ENCODE measurements at places on chromosomes 16 and 17.

GRCh38 chr17:79947351-79948031, 88.2 kb downstream of the TBC1D16 start:
- DNase-seq = no peak

- DNase-seq = no peak
Measured at GRCh38 chr16:5070431-5071186, 1.0 kb upstream of the ALG1 start.

GRCh38 chr17:51419476-51419875, 159.1 kb downstream of the UTP18 start:
- DNase-seq = no peak

GRCh38 chr16:74695450-74696422, 4.9 kb downstream of the MLKL start:
- DNase-seq = peak; percentile 61

DNA sequence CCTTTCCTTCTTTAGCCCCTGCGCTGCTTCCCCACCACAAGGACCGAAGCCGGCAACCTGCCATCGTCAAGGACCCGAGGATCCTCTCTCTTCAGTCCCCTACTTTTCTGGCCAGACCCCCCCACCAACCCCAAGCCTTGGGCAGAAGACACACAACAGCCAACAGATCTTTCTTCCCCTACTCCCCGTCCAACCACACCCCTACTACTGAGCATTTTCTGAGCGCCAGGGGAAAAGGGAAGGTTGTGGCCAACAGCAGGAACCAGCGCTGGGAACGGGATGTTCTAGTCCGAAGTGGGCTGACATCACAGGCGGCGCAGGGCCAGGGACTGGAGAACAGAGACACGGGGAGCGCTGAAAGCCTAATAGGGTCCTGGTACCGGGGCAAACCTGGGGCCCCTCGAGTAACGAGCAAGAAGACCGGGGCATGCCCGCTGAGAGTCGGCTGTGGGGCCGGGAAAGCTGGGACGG, 528 bp downstream of the PER1 start:
- no peak for DNase-seq

- no peak for DNase-seq
Measured at GRCh38 chr17:71334048-71334751, 786.6 kb upstream of the SOX9 start.

GRCh38 chr17:79842136-79842655, 3.0 kb upstream of the CBX4 start:
- no peak for DNase-seq

DNA sequence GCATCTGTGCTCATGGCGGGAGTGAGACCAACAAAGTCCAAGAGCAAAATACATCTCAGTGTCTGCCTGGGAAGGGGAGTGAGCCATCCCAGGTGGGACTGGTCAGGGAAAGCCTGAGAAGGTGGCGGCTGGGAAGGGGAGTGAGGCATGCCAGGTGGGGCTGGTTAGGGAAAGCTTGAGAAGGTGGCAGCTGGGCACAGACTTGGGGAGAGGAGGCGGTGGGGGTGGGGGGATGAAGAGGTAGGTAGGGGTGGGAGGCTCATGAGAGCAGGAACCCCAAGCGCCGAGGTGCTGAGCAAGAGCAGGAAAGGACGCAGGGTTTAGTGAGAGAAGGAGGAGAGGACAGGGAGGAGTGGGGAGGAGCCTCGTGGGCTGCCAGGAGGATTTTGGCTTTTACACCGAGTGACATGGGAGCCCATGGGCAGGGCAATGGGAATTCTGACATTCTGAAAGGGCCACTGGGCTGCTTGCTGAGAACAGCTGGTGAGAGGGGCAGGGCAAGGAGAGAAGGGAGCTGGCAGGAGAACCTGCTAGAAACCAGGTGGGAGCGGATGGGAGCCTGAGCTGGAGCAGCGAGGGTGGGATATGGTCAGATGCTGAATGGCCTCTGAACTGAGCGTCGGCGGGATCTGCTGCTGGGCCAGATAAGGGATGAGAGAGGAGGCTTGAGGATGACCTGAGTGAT, 256.1 kb upstream of the RPL38 start:
- no peak for DNase-seq

DNA sequence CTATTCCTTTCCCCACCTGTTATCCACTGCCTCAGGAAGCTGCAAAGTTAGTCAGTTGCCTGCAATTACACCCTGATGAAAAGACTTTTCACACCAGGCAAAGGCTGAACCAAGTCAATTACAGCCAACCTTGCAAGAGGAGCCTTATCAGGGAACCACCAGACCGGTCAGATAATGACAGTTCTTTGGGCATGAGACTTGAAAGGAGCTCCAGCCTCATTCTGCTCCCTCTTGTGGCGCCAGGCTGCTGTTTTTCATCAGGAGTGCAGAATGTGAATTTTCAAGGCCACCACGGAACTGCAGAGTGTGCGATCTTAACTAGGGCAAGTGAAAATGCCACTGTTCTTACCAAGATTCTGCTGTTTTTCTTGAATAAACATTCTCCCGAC, 22.5 kb downstream of the DNAI2 start:
- peak; percentile 13 for DNase-seq

GRCh38 chr16:4862639-4863038, 15.4 kb downstream of the UBN1 start:
- no peak for DNase-seq

DNA sequence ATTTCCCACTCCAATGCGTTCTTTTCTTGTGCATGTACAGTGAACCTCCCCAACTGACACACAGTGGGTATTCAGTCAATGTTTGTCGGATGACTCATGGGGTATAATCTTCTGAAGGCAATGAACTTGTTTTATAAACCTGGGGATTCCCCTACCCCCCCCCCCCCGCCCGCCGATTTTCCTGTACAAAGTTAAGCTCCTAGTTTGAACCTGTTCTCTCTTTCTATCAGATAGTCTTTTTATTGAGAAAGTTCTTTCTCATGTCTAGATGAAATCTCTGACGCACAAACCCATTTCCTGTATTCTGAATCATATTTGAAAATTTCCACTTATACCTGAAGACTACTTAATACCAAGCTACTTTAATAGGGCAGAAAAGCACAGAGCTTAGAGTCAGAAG, 338.3 kb downstream of the CA10 start:
- no peak for DNase-seq

DNA sequence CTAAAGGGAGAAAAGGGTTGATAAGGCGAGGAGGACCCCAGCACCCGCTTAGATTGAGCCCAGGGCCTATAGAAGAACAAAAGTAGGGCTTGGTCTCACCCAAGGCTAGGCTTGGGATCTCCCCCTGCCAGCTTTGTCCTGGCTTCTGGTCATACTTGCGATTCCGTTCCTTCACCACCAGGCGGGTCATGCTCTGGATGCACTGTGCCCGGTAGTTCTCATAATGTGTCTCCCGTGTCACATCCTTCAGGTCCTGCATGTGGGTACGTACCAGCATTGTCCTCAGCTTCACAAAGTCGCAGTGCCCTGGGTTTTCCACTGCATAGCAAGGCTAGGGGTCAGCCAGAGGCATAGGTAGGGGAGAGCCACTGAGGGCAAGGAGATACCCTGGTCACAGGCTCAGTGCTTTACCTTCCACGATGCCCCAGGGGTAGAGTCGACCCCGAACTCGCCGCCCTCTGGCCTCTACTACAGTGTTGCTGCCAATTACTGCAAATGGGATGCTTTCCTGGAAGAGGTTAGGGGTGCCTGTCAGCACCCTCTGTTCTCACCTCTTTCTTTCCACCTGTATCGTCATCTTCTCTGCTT, 6.5 kb upstream of the MTMR4 start:
- no peak for DNase-seq

GRCh38 chr16:56320811-56321558, 104.4 kb downstream of the AMFR start:
- DNase-seq = no peak

DNA sequence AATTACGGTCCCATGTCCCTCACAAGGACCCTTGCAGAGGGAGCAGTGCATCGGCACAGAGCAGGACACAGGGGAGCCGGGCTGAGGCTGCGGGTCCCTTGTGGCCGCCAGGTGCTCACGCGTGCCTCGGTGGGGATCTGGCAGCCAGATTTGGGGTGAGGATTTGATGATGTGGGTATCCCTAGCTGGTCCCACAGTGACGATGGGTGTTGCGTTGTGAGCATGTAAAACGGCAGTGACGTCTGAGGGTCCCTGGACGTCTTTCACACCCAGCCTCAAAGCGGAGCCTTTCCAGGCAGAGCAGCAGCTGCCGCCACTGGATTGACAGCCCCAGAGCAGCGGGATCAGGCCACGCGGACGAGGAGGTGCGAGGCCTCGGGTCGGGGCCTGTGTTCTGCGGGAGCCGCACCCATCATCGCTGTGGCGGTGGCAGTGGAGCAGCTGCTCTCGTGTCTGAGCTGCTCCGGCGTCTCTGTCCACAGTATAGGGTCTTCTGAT, 54.6 kb downstream of the WDR45B start:
- no peak for DNase-seq

- DNase-seq = no peak
Measured at GRCh38 chr17:75576661-75577060, 10.9 kb upstream of the MYO15B start.

GRCh38 chr16:1152651-1153259, at the start of gene CACNA1H:
Gene CACNA1H (plus strand): TSS chr16:1153106. CDS start chr16:1153738, 632 bp downstream.
- DNase-seq = peak; percentile 40

DNA sequence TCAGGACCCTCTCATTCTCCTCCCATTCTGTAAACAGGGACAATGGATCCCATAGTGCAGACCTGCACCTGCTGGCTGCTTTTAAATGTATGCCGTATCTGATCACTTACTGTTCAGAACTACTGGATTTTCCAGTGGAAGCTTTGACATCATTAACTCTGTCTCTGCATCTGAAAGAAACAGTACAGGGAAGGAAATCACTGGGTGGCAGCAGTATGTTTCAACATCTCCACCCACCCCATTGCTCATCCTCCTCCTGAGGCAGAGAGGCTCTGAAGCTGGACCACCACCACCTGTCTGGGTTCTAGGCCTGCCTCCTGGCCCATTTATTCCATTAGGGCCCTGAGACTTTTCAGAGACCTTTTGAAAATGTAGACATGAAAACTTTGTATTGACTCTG, 2.6 kb downstream of the CCL15 start:
- DNase-seq = no peak

- DNase-seq = peak; percentile 87
Measured at GRCh38 chr17:71828182-71828596, 292.6 kb upstream of the SOX9 start.

DNA sequence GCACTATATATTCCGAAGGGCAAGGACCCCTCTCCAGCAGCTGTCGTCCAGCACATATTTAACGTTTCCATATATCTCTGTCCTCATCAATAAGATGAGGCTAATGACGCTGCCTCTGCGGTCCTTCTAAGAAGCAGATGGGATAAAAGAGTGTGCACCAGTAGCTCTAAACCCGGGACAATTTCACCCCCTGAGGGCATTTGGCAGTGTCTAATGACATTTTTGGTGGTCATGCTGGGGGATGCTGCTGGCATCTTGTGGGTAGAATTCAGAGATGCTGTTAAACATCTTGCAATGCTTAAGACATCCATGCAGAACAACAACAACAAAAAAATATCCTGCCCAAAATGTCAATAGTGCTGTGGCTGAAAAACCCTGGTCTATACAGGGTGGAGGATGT, 372.9 kb downstream of the CDH13 start:
- no peak for DNase-seq

DNA sequence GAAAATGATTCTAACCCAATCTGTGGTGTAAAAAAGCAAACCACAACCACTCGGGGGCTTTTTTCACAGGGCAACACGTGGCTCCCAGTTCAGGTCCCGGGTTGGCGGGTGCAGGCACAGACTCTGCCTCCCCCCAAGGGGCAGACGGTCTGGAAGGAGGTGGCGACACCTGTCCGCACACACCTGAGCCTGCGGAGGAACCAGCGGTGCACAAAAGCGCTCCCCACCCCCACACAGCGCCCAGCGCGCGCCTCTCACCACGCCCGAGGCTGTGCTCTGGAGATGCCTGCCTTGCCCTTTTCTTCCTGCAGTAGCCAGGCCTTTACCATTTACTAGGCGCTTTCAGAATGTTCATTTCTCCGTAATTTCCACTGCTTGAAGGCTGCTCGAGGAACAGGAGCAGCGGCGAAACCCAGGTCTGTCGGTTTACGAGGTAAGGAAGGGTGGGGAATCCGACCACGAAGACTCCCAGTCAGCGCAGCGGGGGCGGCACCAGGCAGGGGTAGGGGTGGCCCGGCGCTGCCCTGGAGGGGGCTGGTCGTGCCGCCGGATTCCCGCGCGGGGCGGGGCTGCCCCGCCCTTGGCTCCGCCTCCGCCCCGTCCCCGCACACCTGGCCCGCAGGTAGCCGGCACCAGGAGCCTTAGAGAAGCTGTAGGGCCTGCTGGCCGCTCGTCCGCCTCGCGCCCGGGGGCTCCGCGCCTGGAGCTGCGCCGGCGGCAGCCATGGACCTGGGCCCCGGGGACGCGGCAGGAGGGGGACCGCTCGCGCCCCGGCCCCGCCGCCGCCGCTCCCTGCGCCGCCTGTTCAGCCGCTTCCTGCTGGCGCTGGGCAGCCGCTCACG, at the start of gene USP43:
TSS of gene USP43 (plus strand) at position 608 of the 842 bp plus-strand sequence. CDS start at position 724, 116 bp downstream.
- DNase-seq = peak; percentile 34

- DNase-seq = no peak
Measured at GRCh38 chr17:61833536-61834193, 29.7 kb downstream of the BRIP1 start.

DNA sequence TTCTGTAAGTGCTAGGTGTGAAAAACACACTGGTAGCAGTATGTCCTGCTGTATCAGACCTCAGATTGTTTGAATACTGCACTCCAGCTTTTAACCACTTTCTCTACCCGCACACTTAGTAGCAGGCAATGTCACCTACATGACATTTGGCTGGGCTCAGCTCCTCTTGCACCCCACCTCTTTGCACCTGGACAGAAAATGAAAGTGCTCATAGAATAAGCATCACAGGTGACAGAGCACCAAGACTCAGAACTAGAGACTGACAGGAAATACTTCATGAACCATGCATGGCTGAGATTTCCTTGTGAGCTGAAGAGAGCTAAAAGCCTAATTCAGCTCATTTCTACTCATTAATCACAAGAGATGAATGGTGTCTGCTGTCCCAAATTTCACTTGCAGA, 1014.2 kb upstream of the CDH8 start:
- no peak for DNase-seq

- DNase-seq = no peak
Measured at GRCh38 chr17:20026960-20027359, 17.8 kb downstream of the SPECC1 start.

DNA sequence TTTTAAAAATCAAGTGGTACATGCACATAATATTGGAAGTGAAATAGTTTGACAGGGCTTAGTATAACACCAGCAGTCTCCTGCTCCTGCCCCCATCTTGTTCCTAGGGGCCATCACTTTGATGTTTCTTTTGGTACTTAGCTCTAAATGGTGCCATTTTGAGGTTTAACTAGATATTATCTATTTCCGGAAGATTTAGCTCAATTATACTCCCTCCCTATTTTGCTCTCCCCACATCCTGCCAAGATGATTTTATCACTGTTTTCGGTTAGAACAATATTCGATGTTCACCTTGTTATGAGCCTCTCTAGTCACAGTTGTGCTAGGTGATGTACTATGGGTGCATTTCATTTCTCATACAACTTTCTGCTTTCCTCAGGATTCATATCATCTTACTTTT, 20.0 kb upstream of the SLC35G3 start:
- DNase-seq = no peak

Data from NCI-H1436 (cell line).